ENCODE measurements at places on chromosomes 4 and X. TPM values are rescaled to one million over a fixed set of nuclear protein-coding genes. Genes with fewer than 3 reads are reported as not detected.

The SCD5 gene
- 27.0 TPM for total RNA-seq

The USP9X gene
- 116 TPM for total RNA-seq

The DNAAF6 gene
- not detected for total RNA-seq

The ZAR1 gene
- total RNA-seq: not detected

The CCDC158 gene
- 0.53 TPM for total RNA-seq

The GAGE1 gene
- not detected for total RNA-seq

The SORBS2 gene
- 61.0 TPM for total RNA-seq

The ADAMTS3 gene
- total RNA-seq: 9.8 TPM

The PGAM4 gene
- not detected for total RNA-seq

The PIR gene
- 4.1 TPM for total RNA-seq

The CT45A5 gene
- total RNA-seq: not detected

The SYNPO2 gene
- total RNA-seq: 29.0 TPM

The PCYT1B gene
- 0.93 TPM for total RNA-seq

The TMEM31 gene
- total RNA-seq: not detected

The PASD1 gene
- not detected for total RNA-seq

The H2BW2 gene
- not detected for total RNA-seq

The KLHL13 gene
- 82.4 TPM for total RNA-seq

The PGRMC1 gene
- 208 TPM for total RNA-seq

The LRIT3 gene
- 0.47 TPM for total RNA-seq

The ARHGAP6 gene
- total RNA-seq: 23.9 TPM

The ADGRG4 gene
- not detected for total RNA-seq

The PRDM8 gene
- total RNA-seq: 4.9 TPM

The HPGD gene
- total RNA-seq: 39.8 TPM

The PAGE2B gene
- 0.70 TPM for total RNA-seq

The BRS3 gene
- total RNA-seq: not detected

The PDCL2 gene
- not detected for total RNA-seq

The TEC gene
- total RNA-seq: 2.8 TPM

The STOX2 gene
- total RNA-seq: 16.0 TPM

Measured in metanephros (tissue), 2 donors.